AG04450 (cell line): ENCODE measurements at places on chromosomes 4 and X. TPM values are rescaled to one million over a fixed set of nuclear protein-coding genes. Genes with fewer than 3 reads are reported as not detected.

The CXorf49 gene
- polyA plus RNA-seq, result not detected in 2 replicates

GRCh38 chr4:40486534-40486933 is 143.1 kb downstream of the RBM47 start:
- DNase-seq, result no peak

- no peak for DNase-seq
These were observed 2.9 kb upstream of the PPP4R3C start for GRCh38 chrX:27466051-27466450.

The MAGEE1 gene
- polyA plus RNA-seq, result 0.16 and 0.35 TPM in 2 replicates

The LRRC66 gene
- 0.14 and 0.22 TPM in 2 replicates for polyA plus RNA-seq

GRCh38 chr4:151673908-151674520 is 86.8 kb downstream of the GATB start:
- no peak for DNase-seq

GRCh38 chr4:33369446-33369845 is 2649.3 kb downstream of the PCDH7 start:
- peak; percentile 18 for DNase-seq

The ADD1 gene
- polyA plus RNA-seq, result 149 and 170 TPM in 2 replicates

The ENOPH1 gene
- polyA plus RNA-seq, result 17.0 and 19.7 TPM in 2 replicates

- no peak for DNase-seq
These were observed 26.7 kb downstream of the ANKRD50 start for GRCh38 chr4:124685851-124686250.

DNA sequence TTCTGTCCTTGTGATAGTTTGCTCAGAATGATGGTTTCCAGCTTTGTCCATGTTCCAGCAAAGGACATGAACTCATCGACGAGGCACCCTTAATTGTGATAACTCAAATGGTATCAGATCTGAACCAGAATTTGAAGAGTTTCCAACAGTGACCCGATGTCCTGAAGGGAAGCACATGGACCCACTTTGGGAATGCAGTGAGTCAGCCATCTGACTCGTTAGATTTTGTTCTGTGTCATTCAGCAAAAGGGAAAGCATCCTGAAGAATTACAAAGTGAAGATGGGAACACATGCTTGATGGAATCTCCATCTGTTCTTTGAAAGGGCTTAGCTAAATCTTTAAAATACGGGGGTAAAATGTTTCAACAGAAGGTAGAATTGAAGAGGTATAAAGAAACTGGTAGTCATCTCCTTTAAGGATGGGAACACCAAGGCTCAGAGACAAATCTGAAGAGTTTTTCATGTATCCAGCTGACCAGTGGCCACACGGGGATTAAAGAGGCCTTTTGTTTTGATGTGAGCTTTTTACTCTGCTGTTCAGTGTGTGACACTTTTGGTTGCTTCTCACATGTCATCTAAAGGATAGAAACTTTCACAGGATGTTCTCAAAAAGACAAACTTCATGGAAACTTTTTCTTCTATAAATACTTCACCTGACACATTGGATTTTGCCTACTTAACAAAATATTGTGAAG is 393.8 kb downstream of the INPP4B start:
- DNase-seq, result no peak

GRCh38 chr4:83947830-83948193 is 411.9 kb downstream of the GPAT3 start:
- DNase-seq, result no peak

DNA sequence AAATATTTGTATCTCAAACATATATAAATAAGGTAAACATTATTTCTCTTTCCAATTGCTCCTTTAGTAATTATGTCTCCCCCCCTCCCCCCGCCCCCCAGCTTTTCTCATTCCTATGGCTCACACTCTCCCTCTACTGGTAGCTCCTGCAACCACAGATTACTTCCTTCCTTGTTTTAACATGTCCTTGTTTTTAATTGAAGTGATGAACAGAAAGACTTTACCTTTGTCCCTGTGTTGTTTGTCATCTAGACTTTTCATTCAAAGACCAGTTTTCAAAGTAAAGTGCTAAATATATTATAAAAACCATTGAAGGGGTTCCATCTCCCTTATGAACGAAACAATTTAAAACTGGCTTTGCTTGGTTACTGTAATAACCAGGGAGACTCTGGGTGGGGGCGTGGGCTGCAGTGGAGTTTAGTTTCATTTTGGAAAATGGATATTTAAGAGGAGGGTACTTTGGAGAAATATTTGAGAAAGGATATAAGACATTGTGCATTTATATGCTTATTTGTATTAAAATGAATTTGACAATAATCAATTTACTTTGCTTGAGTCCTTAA is 352.9 kb downstream of the RAPGEF2 start:
- DNase-seq, result no peak

- DNase-seq, result no peak
These were observed 15.3 kb upstream of the TASL start for GRCh38 chrX:30592831-30593230.

GRCh38 chrX:154333837-154334271 is 38.3 kb downstream of the TKTL1 start:
- no peak for DNase-seq

DNA sequence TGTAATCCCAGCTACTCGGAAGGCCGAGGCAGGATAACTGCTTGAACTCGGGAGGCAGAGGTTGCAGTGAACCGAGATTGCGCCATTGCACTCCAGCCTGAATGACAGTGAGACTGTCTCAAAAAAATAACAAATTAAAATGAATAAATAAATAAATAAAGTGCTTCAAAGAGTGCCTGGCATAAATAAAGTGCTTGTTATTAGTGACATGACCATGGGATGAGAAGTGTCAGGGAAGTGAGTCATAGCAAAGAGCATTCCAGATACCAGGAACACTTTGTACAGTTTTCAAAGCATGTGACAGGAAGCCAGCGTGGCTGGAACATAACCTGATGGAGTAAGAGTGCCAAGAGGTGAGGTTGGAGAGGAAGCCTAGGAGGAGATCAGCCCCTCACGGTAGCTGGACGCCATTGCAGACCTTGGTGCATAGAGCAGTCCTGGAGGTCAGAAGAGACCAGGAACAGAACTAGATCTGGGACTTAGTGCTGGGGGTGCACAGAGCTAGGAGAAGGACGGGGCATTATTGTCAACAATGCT is 6.0 kb upstream of the WDR13 start:
- no peak for DNase-seq

DNA sequence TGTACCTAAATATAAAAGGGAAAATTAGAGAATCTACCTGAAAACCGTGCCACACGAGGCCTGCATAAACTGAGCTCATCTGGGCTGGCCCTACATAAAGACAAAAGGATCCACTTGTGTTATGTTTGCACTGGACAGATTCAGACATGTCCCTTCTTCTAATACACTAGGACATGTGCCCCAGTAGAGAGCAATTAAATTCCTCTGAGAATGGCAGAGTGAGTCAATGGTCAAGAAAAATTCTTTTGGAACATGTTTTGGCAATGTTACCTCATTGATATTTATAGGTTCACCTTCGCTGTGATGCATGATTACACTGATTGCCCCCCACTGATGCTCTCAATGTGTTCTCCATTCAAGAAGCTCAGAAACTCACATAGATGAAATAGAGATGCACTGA is 95.2 kb downstream of the MANBA start:
- DNase-seq, result no peak

DNA sequence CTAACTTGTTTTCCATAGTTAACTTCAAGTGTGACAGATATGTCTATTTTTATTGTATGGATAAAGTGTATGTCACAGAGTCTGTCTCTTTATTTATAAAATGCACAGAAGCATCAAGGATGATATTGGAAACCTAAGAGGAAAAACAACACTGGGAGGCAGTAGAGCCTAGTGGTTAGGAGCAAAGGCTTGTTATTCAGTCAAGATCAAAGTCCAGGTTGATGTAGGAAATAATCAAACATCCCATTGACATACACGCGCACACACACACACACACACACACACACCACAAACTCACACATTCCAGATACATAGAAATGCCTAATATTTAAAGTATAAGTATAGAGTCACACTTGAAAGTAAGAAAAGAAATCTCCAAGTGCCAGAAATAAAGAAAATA is 206.8 kb downstream of the CHRDL1 start:
- no peak for DNase-seq

- DNase-seq, result no peak
These were observed 289.5 kb downstream of the USP46 start for GRCh38 chr4:52369649-52370048.

DNA sequence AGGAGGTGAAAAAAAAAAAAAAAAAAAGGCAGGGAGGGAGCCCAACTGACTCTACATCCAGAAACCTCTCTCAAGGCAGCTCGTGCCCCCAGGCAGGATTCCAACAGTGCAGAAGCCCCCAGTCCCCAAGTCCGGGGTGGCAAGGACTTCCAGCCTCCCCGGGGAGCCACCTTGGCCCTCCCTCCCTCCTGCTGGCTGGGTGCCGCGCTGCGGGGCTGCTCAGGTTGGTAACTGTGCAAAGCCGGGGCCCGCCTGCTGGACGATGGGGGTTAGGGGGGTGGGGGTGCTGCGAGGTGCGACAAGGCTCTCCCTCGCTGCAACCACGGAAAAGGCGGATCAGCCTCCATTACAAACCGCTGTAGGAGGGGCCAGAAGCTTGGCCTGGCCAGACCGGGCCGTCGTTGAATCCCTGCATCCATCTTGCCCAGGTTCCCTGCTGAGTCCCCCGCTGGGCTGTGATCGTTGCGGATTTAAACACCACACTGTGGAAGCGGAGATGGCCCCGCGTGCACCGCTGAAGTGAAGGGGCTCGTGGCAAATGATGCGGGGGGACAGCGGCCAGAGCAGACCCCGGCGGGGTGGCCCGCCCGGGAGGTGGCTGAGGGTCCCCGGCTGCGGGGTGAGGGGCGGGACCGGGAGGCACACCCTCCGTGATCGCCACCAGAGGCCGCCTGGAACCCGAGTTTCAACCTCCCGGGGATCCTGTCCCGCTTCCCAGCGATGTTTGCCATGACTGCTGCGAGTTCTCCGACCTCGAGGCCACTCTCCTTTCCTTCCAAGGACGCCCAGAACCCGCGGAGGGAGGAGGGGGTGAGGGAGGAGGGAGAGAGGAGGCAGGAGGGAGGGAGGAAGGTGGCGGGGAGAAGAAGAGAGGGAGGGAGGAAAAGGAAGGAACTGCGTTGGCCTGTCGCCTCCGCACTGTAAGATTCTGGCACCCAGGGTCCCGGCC is 58.0 kb upstream of the DDX3X start:
- DNase-seq, result no peak

DNA sequence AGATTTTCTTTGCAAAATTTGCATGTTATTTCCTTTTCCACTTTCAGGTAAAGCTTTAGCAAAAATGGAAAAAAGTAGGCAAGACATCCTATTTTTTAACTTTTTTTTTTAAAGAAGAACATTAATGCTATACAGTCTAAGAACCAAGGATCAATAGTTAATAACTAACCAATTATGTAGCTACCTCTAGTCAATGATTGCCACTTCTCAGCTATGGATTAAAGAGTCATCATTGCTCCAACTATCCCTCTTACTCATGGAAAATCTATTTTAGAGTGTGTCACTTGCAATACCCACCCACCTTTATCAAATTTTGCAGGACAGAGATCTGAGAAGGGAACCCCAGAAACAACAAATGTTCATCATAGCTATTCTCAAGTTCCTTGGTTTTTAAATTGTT is 223.1 kb downstream of the ANK2 start:
- no peak for DNase-seq

The HMGN5 gene
- polyA plus RNA-seq, result 3.6 and 3.7 TPM in 2 replicates

DNA sequence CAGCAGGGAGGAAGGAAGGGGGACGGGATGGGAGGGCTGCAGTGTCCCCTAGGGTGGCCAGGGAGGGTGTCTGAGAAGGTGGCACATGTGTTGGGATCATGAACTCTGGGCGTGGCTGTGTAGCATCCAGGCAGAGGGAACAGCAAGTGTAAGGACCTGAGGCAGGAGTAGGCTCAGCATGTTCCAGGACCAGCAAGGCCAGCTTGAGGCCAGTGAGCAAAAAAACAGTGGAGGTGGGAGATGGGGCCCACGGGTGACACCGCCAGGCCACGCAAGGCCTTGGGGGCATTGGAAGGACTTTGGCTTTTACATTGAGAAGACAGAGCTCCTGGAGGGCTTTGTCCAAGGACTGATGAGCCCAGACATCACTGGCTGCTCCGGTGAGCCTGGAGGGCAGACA is 16.5 kb upstream of the WFS1 start:
- DNase-seq, result no peak

- peak; percentile 97 for DNase-seq
These were observed 3.3 kb downstream of the KLF3 start for GRCh38 chr4:38667085-38667893.

The GPRASP1 gene
- 2.2 and 2.7 TPM in 2 replicates for polyA plus RNA-seq

The MAGEA9B gene
- polyA plus RNA-seq, result not detected in 2 replicates

GRCh38 chr4:168540086-168540485 is 43.2 kb downstream of the PALLD start:
- peak; percentile 48 for DNase-seq

The MAGEA11 gene
- not detected in 2 replicates for polyA plus RNA-seq

The C4orf54 gene
- polyA plus RNA-seq, result not detected in 2 replicates

- DNase-seq, result no peak
These were observed 1012.0 kb downstream of the RPA4 start for GRCh38 chrX:97895751-97896150.

- DNase-seq, result no peak
These were observed at the start of gene BTC for GRCh38 chr4:74794382-74795010. Gene BTC (minus strand): TSS chr4:74794523. CDS start chr4:74794325, 198 bp downstream.

The CSAG2 gene
- polyA plus RNA-seq, result not detected in 2 replicates

The GPR50 gene
- polyA plus RNA-seq, result not detected in 2 replicates

- no peak for DNase-seq
These were observed 37.7 kb upstream of the MAGEB18 start for GRCh38 chrX:26100421-26100920.

- DNase-seq, result no peak
These were observed 1.6 kb upstream of the GRIPAP1 start for GRCh38 chrX:49003696-49004095.

DNA sequence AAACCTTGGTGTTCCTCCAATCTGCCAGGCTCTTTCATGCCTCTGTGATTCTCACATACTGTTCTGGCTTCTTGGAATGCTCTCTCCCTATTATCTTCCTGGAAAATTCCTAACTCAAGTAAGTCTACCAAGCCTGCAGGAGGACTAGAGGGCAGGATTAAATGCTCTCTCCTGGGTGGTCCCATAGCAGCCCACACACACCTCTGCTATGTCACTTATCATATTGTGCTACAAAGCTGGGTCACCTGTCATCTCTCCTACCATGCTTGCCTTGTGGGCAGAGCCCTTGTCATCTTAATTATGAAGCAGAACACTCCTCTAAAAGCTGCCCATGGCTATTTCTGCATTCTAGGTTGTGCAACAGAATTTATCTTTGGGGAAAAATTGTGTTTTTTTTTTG is 344.5 kb upstream of the NOCT start:
- no peak for DNase-seq

GRCh38 chrX:68112321-68112720 is 321.0 kb downstream of the OPHN1 start:
- DNase-seq, result no peak

GRCh38 chrX:154986826-154987575 is 35.5 kb downstream of the F8 start:
- DNase-seq, result no peak

GRCh38 chrX:23752740-23753415 is 9.8 kb upstream of the ACOT9 start:
- DNase-seq, result no peak

GRCh38 chrX:41303013-41303412 is 30.9 kb upstream of the DDX3X start:
- no peak for DNase-seq
